HS-5 (cell line): ENCODE measurements at places on chromosomes 6 and 20.

GRCh38 chr20:50625986-50626677, 65.2 kb downstream of the RIPOR3 start:
- DNase-seq, result no peak

- peak; percentile 83 for DNase-seq
Observed at GRCh38 chr6:27295301-27296079, 16.6 kb downstream of the POM121L2 start.

- no peak for DNase-seq
Observed at GRCh38 chr6:24522228-24523176, 27.7 kb downstream of the ALDH5A1 start.

DNA sequence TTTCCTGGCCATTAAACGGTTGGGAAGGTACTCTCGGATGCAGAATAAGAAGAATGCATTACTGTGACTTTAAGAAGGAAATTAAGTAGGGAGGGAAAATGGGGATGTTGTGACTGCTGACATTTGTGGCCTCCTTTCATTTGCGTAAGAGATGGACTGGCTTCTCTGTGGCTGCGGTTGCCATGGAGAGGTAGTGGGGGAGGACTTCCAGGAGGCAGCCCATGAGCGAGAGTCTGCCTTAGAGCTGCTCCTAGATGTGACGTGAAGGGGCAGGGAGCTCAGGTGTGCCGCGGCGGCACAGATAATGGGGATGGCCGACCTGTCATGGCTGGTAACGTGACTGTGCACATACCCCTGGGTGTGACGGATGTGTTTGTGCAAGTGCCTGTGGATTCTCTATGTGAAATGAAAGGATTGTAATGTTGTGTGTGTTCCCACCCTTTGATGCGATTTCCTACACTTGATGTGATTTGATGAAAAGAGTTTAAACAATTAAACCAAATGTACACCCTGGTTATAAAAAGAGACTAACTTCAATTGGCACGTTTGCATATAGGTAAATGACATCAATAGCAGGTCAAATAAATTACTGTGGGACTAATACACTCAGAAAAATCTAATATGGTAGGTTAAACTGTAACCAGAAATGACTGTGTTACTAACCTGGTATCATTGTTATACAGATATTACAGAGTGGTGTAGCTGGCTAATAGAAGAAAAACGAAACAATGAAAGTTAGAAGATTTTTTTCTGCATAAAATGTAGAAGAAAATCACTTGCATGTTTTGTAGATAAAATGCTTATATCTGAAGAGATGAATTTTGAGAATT, 48.9 kb downstream of the HIVEP1 start:
- no peak for DNase-seq

DNA sequence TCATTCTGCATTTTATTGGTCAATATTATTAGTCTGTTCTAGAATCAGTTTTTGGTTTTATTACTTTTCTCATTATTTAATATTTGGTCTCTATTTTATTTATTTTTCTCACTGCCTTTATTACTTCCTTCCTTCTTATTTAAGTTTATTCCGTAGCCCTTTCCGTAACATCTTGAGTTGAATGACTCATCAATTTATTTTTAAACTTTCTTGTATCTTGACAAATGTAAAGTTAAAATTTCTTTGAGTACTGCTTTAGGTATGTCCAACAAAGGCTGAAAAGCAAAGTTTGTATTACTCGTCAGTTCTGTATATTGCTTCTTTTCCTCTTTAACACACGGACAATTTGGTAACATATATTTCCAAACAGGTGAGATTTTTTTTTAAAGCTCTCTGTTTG, 192.0 kb downstream of the CD109 start:
- DNase-seq, result no peak

DNA sequence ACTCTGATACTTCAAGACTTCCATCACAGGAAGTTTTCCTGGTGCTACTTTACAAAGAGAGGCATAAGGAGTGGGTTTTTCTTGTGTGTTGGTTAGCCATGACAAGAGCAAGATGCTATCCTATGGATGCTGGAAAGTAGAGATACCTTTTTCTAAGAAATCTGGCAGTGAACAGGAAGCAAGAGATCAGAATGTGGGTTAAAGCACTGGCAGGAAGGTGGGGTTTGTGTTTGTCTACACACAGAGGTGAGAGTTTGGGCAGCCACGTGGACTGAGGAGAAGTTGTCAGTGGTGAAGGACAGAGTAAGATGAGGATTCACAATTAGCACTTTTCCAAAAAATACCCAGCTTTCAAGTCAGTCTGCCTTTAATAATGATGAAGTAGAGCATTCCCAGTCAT, 17.9 kb downstream of the SLC2A12 start:
- no peak for DNase-seq

GRCh38 chr6:106963544-106963943, 11.0 kb downstream of the CD24 start:
- no peak for DNase-seq

GRCh38 chr6:4136354-4136831, 1.0 kb upstream of the ECI2 start:
- DNase-seq, result no peak

- no peak for DNase-seq
Observed at GRCh38 chr20:42258564-42259302, 640.6 kb upstream of the CHD6 start.
